ENCODE measurements at places on chromosomes 6 and 20. TPM values are rescaled to one million over a fixed set of nuclear protein-coding genes. Genes with fewer than 3 reads are reported as not detected.

Gene PLN
- total RNA-seq = 2,657 TPM

Gene SNAP25
- total RNA-seq = 0.87 TPM

DNA sequence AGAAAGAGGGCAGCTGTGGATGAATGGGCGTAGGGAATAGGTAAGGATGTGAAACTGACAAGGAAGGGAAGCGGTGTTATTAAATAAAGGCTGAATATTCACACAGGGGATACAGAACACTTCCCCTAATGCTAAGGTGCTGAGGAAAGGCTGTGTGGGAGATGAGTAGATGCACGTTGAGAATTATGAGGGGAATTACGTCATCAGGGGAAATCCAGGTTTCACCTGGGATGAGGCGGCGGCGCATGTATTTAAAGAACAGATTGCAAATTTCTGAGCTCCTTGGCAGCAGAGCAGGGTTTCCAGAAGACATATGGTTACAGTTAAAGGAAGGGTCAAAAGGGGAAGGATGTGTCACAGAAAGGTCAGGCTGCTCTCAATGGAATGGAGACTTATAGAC, 28.7 kb upstream of the EDN1 start:
- DNase-seq = no peak

Gene RBPJL
- not detected for total RNA-seq

GRCh38 chr20:38779247-38780097, 26.0 kb upstream of the PPP1R16B start:
- no peak for DNase-seq

GRCh38 chr6:11163932-11164331, 52.4 kb upstream of the ERVFRD-1 start:
- DNase-seq = no peak

DNA sequence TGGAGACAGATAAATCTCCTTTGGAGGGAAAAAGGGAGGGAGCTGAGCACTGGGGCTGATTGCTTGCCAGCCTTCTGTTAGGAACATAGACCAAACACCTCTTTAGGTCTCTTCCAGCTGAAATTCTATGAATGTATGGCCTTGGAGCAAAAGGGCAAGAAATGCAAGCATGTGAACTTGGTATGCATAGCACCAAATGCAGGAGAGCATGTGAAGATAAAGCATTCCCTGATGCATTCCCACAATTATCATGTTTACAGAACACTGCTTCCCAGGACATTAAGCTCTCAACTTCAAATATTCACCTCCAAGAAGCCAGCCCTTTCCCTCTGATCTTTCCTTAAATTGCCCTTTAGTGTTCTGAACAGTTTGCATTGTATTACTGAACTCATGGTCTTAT, 15.6 kb downstream of the RIPOR2 start:
- DNase-seq = no peak

- DNase-seq = no peak
These were observed 40.3 kb upstream of the C20orf144 start for GRCh38 chr20:33621717-33622400.

DNA sequence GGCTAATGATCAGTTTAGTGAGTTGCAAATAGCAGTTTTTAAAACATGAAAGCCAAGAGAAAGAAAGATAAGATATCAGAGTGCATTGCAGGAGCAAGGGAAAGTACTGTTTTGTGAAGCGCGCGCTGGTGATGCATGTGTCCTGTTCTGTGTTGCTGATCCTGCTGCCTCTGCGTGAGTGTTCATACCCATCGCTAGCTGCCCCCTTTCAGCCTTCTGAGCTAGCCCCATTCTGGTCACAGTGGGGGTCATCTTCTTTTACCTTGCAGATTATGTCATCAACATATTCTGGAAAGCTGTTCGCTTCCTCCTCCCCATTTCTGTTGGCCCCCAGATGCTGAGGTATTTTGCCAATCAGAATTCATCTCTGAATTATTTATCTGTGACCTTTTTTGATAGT, 1.9 kb downstream of the MRAP2 start:
- DNase-seq = no peak

GRCh38 chr6:127841811-127842210, 59.0 kb downstream of the THEMIS start:
- no peak for DNase-seq

Gene FOXS1
- 2.6 TPM for total RNA-seq

GRCh38 chr6:114556846-114557488, 214.1 kb upstream of the HS3ST5 start:
- no peak for DNase-seq

- no peak for DNase-seq
These were observed 271.9 kb upstream of the MARCKS start for GRCh38 chr6:113585246-113585645.

GRCh38 chr20:6083926-6084325, 30.1 kb upstream of the LRRN4 start:
- DNase-seq = no peak

DNA sequence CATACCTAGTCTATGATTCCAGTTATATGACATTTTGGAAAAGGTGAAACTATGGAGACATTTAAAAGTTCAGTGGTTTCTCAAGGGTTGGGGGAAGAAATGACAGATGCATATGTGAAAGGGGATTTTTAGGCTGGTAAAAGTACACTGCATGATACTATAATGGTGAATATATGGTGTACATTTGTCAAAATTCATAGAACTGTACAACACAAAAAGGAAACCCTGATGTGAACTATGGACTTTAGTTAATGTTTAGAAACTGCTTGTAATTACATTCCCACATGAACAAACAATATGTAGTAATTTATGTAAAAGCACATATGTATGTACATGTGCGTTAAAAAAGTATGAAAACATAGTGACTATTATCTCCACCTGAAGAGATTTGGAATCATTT, 907.3 kb upstream of the CITED2 start:
- DNase-seq = no peak

DNA sequence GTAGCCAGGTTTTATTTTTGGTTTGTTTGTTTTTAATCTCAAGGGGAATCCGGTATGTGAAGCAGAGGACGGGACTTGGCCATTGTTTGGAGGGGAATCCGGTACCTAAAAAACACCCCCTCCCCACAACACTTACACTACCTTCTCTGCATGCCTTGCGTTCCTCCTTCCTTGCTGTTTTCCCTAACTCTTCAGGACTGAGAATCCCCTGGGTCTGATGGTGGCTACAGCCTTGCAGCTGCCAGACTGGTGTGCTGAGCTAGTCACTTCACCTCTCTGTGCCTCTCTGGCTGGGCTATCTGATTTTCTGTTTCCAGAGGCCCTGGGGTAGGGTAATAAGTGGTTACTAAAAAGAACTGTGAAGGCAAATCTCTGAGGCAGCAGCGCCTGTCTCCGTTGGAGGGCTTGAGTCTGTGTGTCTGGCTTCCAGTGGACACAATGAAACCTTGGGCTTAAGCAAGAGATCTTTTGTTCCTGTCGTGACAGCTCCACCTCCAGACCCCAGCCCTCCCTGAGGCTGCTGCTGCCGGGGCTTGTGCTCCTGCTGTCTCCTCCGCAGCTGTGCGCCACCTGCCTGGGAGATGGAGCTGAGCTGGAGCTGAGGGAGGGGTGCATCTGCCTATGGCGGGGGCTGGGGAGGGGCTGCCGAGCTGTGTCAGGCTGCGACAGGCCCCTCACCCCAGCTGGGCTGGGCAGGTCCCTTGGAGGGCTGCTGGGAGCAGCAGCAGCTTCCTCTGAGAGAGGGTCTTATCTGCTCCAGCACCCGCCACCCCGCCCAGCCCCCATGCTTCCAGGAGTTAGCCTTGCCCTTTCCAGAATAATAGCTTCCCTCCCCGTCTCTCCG, 65.8 kb upstream of the CCDC167 start:
- peak; percentile 19 for DNase-seq

Gene HLA-DQA2
- not detected for total RNA-seq

DNA sequence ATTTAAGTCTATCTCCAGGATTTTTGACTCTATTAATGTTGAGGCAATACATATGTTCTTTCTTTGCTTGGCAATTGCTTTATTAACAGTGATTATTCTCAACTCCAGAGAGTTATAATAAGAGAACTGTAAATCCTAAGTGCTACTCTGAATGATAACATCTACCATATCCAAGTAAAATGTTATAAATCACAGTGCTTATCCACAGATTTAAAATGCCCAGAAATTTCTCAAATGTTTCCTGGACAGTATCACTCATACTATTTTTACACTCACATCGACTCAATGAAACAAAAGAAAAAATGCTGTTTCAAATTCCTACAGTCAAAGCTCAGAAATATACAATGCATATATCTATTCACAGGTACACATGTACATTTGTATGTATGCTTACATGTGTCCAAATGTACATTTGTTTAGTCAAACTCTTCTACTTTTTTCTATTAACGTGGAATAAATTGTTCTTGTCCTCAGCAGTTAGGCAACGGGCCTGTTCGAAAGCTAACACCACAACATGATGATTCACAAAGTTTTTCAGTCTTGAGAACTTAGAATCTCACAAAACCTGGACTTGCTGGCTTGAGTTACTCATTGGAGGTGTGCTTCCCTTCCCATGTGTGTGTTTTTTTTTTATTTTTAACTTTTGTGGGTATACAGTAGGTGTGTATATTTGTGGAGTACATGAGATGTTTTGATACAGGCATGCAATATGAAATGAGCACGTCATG, 193.0 kb downstream of the GJA10 start:
- no peak for DNase-seq

Gene IL20RA
- total RNA-seq = 15.4 TPM

GRCh38 chr20:10375191-10375590, 58.8 kb downstream of the MKKS start:
- no peak for DNase-seq

- no peak for DNase-seq
These were observed 70.7 kb downstream of the ANKRD6 start for GRCh38 chr6:89503641-89504040.

GRCh38 chr6:116016846-116017545, 43.7 kb downstream of the FRK start:
- DNase-seq = no peak

Gene COMMD7
- 45.4 TPM for total RNA-seq

DNA sequence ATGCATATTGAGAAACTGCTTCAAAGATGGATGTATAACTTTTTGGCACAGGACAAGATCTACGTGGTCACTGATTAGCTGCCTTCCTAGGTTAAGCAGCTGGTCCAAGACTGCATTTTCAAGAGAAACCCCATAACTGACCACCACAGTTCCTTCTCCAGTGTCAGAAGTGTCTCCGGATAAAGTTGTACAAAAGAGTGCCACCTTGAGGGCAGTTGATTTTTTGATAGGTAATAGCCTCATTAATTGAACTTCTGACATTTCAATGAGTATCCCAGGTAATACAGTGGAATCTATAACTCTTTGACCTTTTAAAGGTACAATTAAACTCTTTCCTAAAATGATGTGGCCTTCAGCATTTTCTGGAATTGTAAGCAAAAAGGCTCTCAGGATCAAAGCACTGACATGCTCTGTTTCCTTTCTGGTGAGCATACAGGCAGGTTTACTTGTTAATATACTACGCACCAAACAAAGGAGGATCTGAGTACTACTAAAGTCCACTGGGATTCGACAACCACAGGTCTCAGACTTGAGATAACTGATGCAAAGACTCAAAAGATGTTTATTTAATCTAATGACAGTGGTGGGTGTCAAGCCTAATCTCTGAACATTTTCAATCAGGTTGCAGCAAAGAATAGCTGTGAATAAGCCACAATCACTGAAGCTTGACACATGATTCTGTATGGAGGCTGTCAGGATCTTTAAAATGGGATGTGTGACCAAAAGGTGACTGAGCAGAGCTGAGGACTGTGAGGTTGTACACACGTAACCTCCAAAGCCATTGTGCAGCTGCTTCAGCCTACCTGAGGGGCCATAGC, 21.2 kb downstream of the MKKS start:
- DNase-seq = no peak

DNA sequence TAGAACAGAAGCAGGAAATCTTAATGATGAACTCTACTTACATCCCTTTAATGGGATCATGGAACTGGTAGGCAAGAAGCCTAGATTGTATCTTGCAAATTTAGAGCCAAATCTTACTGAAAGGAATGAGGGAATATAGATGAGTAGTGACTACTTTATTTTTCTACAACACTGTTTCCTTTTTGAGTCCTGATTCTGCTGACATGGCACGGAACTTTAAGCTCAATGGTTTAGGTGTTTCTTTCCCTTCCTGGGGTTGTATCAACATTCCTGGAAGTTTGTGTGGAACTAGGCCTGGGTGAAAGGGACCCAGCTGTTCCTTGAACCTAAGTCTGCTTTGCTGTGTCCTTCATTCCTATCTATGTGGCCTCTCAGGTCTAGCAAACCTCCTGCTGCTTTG, 705.3 kb upstream of the FLRT3 start:
- no peak for DNase-seq

Gene CGA
- not detected for total RNA-seq

DNA sequence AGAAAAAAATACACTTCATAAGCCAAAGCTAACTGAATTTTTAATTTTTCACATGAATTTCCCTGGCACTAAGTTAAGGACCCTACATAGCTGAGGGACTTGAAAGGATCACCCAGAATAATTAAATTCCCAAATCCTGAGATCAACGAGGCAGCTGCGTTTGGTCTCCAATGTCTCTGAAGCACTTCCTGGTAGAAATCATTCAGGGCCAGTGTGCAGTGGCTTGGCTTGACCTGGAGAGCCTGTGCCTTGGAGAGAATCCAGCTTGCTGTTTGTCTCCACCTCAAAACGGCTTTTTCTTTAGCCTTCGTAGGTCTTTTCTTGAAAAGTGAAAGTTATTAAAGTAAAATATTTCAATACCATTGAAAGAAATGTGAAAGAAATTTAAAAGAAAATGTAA, 92.4 kb downstream of the SMOC2 start:
- no peak for DNase-seq

GRCh38 chr6:56727097-56727850, 84.6 kb upstream of the DST start:
- no peak for DNase-seq

DNA sequence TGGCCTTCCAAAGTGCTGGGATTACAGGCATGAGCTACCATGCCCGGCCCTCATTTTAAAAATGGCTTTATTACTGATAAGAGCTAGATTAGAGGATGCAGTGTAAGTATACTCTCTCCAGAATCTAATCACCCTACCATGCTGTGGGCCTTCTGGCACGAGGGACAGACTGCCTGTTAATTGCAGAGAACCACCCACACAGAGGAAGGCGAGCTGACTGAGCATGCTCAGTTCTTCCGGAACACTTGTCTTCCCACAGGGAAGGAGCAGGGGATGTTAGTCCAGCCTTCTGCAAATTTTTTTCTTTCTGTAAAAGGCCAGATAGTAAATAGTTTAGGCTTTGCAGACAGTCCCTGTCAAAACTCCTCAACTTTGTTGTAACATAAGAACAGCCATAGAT, 48.9 kb downstream of the ALDH5A1 start:
- no peak for DNase-seq

- DNase-seq = no peak
These were observed 153.5 kb upstream of the DST start for GRCh38 chr6:56796196-56796532.

Gene RIPOR3
- total RNA-seq = 3.0 TPM

- no peak for DNase-seq
These were observed 215.3 kb downstream of the EYA4 start for GRCh38 chr6:133456439-133456838.

- no peak for DNase-seq
These were observed 61.3 kb downstream of the EFCAB8 start for GRCh38 chr20:32920066-32920465.

GRCh38 chr6:26476896-26477295, 19.1 kb downstream of the BTN2A1 start:
- DNase-seq = no peak

All from heart right ventricle (tissue), 16 donors.